ENCODE measurements at places on chromosomes 1 and 21.

DNA sequence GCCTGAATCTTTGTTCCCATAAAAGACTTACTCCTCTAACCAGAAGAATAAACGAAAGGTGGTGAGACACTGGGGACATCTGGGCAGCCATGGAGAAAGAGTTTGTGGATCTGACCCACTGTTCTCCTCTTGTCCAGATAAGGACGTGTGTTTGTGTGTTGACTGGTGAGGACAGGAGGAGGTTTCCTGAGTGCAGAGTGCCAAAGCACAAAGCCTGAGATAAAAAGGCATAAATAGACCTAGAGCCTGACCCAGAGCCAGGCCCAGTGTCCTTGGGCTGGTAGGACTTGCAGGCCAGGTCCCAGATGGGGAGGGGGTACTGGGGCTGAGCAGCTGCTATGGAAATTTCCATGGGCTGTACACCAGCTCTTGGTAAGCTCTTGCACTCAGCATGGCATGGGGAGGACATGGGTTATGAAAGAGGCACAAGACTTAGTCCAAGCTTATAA lies 19.6 kb upstream of the COQ8A start:
- no peak for DNase-seq

DNA sequence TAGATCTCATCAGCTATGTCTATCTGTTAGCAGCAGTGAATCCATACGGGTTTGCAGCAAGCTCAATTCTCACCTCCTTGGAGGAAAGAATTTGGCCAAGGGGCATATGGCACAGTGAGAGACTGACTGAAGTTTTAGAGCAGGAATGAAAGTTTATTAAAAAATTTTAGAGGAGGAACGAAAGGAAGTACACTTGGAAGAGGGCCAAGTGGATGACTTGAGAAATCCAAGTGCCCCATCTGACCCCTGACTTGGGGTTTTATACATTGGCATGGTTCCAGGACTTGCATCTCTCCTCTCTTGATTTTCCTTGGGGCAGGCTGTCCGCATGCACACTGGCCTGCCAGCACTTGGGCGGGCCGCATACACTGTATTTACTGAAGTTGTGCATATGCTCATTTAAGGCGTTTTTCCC lies 9.2 kb upstream of the OSBPL9 start:
- no peak for DNase-seq

GRCh38 chr1:199837321-199837720 lies 190.2 kb upstream of the NR5A2 start:
- no peak for DNase-seq

DNA sequence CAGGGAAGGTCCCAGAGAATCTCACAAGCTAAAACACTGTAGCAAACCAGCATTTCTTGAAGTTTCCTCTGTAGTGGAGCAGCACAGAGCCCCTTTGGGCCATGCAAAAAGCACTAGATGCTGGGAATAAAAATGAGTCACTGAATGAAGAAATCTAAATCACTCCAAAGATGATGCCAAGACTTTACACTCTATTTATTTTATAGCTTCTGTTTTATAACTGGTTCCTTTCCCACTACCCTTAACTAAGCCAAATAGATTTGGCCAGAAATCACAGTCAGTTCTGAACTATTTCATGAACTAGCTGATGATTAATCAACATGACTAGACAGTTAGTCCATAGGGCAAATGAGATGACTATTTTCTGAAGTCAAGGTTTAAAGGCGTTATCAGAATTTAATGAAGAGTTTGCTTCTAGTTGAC lies 89.5 kb downstream of the SCMH1 start:
- DNase-seq: no peak

- DNase-seq: no peak
Measured at GRCh38 chr1:149986486-149987296, 23.8 kb downstream of the OTUD7B start.

DNA sequence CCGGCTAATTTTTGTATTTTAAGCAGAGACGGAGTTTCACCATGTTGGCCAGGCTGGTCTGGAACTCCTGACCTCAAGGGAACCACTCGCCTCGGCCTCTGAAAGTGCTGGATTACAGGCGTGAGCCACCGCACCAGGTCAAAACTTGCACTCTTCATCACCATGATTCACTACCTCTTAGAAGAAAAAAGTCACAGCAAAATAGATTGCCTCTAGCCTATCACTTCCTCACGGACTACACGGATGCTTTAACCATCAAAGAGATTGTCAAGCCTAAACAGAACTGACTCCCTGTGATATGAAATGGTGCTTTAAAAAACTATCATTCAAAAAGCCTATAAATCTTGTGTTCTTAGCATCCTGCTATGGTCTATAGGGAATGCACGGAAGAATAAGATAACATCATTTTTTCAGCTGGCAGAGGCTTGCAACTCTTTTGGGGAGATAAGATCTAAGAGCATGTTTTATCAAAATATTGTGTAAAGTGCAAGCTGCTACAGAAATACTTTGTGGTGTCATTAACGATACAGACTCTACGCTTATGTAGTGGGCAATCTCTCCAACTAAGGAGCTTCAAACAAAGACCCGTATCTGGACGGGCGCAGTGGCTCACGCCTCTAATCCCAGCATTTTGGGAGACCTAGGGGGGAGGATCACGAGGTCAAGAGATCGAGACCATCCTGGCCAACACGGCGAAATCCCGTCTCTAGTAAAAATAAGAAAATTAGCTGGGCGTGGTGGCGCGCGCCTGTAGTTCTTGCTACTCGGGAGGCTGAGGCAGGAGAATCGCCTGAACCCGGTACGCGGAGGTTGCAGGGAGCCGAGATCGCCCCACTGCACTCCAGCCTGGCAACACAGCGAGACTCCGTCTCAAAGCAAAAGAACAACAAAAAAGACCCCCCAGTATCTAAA lies 966 bp downstream of the TFB2M start:
- no peak for DNase-seq

GRCh38 chr21:44425895-44426662 lies 29.2 kb upstream of the LRRC3 start:
- no peak for DNase-seq

DNA sequence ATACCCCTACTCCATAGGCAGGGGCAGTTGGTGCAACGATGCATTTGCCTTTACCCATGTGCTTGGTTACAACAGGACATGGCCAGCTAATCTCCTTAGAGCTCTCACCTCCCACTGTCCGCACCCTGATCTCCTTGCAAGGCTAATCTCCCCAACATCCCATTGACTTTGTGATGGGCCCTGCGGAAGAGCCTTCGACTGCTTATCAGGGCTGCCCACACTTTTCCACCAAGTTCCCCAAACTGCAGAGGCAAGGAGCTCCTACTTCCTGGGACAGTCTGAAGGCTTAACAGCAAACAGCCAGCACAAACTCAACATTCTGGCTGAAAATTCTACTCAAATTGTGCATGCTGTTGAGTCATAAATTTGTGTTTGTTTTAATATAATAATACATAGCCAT lies 36.0 kb downstream of the C1orf94 start:
- no peak for DNase-seq

- DNase-seq: no peak
Measured at GRCh38 chr1:186220067-186220466, 155.0 kb downstream of the TPR start.

DNA sequence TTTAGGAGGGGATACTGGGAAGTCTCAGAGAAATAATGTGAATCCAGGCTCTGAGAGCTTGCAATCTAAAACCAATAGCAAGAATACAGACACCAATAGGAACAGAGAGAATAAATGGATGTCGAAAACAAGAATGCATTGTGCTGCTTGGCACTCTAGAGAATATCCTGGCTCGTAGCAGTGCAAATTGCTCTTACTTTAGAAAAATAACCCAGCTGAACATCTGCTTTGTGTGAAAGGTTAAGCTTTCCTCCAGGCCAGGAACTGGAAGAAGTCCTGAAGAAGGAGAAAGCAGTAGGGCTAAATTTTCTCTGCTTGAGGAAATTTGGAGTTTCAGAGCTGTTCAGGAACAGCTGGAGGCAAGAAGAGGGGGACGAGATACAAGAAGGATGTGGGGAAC lies 382.3 kb downstream of the HHIPL2 start:
- no peak for DNase-seq

DNA sequence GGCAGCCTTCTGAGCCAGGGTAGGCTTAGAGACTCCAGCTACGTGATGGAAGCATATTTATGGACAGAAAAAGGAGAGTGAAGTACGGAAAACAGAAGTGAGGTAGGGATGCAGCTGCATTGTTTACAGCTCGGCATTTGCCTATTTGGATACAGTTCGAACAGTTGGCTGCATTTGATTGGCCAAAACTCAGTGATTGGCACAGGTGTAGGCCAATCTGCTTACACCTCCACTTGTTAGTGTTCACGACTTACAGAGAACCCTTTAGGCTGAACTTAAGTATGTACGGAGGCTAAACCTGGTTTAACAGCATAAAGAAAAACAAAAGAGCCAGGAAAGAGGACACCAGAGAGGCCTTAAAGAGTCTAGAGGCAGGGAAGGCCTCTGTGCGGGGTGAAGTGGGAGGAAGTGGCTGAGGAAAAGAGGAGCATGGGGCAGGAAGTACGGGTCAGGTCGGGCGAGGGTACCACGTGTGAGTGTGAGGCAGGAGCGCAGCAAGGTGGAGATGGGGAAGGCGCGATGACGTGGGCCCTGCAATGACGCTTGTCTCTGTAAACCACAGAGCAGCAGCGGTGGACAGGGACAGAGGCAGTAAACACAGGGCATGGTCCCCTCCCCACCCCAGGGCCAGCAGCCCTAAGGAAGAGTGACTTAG lies 32.0 kb downstream of the RSPH1 start:
- no peak for DNase-seq

DNA sequence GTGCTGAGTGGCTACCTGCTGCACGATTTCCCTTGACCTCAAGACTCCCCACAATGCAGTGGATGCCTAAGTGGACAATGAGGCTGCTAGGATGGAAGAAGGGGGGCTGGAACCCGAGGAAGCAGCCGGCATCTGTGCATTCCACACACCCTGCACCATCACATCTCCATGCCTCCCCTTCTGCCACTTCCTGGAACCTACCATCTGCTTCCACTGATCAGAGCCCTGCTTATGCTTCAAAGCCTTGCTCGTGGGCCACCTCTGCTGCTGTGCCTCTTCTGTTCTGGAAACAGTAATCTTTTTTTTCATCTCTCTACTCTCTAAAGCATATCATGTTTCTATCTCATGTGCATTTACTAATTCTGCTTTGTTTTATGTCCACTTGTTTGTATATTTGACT lies 66.2 kb upstream of the WDR26 start:
- no peak for DNase-seq

All from NK-92 treated with Interleukin-12 subunit alpha and Interleukin-12 subunit beta, amount 100 ng/mL, for 24 hours (cell line).